Sciatic nerve (tissue), 2 donors: ENCODE measurements at places on chromosomes 6 and 20. TPM values are rescaled to one million over a fixed set of nuclear protein-coding genes. Genes with fewer than 3 reads are reported as not detected.

The PHACTR3 gene
- not detected for total RNA-seq

DNA sequence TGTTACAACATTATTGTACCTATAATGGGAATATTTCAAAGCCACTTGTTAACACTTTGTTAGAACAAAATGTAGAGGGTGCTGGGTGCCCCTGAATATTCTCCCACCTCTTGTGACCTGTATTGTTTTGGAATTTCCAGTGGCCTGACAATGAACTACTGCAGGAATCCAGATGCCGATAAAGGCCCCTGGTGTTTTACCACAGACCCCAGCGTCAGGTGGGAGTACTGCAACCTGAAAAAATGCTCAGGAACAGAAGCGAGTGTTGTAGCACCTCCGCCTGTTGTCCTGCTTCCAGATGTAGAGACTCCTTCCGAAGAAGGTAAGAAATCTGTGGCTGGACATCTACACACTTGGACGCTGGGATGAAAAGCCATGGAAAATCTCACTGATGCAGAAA is 28.9 kb downstream of the PLG start:
- no peak for DNase-seq

DNA sequence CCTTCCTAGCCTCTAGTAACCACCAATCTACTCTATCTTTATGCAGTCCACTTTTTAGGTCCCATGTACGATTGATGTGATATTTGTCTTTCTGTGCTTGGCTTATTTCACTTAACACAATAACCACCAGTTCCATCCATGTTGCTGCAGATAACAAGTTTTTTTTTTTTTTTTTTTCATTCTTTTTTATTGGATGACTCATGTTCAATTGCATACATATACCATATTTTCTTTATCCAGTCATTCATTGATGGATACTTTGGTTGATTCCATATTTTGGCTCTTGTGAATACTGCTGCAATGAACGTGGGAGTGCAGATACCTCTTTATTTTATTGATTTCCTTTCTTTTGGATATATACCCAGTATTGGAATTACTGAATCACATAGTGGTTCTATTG is 600.4 kb upstream of the FLRT3 start:
- no peak for DNase-seq

The AGER gene
- total RNA-seq, result 13.6 TPM

The COL9A1 gene
- 1.6 TPM for total RNA-seq

The FILIP1 gene
- total RNA-seq, result 40.2 TPM

GRCh38 chr6:20876036-20876435 is 341.8 kb downstream of the CDKAL1 start:
- no peak for DNase-seq

- peak; percentile 86 for DNase-seq
Observed at GRCh38 chr6:6724539-6725467, 136.3 kb downstream of the LY86 start.

The FUCA2 gene
- total RNA-seq, result 41.4 TPM

DNA sequence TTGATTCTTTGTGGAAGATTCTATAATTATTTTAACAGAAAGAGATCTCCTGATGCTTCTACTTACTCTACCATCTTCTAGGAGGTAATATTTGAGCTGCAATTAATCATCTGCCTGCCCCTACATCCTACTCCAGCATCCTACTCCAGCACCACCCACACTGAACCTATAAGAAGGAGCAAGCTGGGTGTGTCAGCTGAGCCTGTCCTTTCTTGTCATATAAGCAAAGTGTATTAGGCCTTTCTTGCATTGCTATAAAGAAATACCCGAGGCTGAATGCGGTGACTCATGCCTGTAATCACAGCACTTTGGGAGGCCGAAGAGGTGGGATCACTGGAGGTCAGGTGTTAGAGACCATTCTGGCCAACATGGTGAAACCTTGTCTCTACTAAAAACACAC is 84.2 kb upstream of the ARG1 start:
- DNase-seq, result no peak

The DSE gene
- total RNA-seq, result 82.7 TPM

DNA sequence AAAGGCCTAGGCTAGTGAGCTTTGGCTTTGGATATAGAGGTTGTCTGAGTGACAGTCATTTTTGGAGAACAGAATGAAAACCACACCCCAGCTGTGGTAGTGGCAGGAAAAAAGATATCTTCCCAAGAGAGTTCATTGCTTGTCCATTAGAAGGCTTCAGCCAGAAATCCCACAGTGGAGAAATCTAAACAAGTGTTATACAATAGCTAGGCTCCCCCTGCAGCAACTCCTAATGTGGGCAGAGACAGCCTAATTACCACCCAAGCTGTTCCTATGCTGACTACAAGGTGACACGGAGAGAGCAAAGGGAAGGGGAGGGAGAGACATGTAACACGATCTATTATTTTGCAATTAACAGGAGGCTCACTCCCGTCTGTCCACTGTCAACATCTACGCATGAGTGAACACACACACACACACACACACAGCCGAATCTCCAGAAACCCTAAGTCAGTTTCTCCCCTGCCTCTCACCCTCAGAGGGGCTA is 147.5 kb upstream of the TCF21 start:
- DNase-seq, result no peak

The CLVS2 gene
- total RNA-seq, result 0.04 TPM
